ENCODE measurements at places on chromosomes 1 and 21. TPM values are rescaled to one million over a fixed set of nuclear protein-coding genes. Genes with fewer than 3 reads are reported as not detected.

CAMK1G gene
- polyA plus RNA-seq = 6.2 TPM

GRCh38 chr1:235275223-235275622 is 52.8 kb downstream of the ARID4B start:
- no peak for DNase-seq

GRCh38 chr1:113219377-113219776 is 146.4 kb downstream of the LRIG2 start:
- DNase-seq = no peak

DNA sequence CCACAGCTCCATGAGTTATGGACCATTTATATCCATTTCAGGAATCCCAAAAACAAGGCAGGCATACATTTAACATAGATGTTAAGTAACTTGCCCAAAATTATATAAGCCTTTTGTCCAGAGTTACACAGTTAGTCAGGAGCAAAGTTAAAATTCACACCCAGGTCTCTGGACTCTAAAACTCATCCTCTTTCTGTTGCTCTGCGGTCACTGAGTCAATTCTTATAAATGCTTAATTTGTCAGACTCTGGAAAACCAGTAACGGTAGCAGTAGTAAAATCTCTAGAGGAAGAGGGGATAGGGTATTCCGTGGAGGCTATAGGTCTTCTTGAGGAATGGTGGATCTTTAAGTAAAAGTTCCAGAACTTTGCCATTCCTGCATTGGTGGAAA is 223.6 kb upstream of the JUN start:
- DNase-seq = no peak
